ENCODE measurements at places on chromosomes 4 and X. TPM values are rescaled to one million over a fixed set of nuclear protein-coding genes. Genes with fewer than 3 reads are reported as not detected.

NEUROG2 gene
- total RNA-seq = not detected

TMPRSS11F gene
- not detected for total RNA-seq

SPIN2A gene
- total RNA-seq = not detected

LGI2 gene
- not detected for total RNA-seq

SPANXD gene
- total RNA-seq = not detected

CTAG1A gene
- total RNA-seq = not detected

EDA gene
- 0.07 TPM for total RNA-seq

SHROOM4 gene
- 3.3 TPM for total RNA-seq

SLC4A4 gene
- total RNA-seq = 18.0 TPM

FATE1 gene
- not detected for total RNA-seq

GAGE13 gene
- total RNA-seq = not detected

KCND1 gene
- 0.24 TPM for total RNA-seq

Data from Caki2 (cell line).